ENCODE measurements at places on chromosomes 11 and 22.

GRCh38 chr22:46830841-46831240 is 68.4 kb downstream of the TBC1D22A start:
- DNase-seq, result no peak

DNA sequence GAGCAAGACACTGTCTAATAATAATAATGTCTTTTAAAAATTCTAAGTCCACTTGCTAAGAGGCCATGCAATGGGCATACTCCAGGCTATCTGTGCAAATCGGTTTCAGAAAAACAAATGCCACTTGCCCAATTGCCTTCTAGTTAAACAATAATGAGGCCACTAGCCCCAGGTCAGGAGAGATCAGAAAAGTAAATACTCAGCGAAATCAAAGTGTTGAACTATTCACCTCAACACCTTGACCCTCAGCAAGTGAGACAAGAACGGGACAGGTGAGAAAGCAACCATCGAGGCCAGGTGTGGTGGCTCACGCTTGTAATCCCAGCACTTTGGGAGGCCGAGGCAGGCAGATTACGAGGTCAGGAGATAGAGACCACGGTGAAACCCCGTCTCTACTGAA is 72.3 kb upstream of the SYN3 start:
- no peak for DNase-seq

- DNase-seq, result no peak
Measured at GRCh38 chr11:17012712-17013547, 1.3 kb downstream of the PLEKHA7 start.

DNA sequence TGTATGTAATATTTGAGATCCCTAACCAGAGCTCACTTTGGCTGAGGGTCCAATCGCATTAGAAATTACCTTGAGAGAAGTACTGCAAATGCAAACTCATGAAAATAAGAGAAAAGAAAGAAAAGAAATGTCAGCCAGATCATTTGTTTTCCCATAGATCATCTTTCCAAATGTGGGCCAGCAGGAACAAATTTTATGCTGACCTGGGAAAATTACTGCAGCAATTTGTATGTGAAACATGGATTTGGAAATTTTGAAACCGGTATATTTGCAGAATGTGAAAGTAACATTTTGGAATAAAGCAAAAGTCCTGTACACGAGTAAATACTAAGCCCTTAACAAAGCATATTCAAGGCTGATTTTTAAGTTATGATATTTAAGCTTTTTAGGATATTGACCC is 1058.9 kb upstream of the CCDC90B start:
- no peak for DNase-seq

DNA sequence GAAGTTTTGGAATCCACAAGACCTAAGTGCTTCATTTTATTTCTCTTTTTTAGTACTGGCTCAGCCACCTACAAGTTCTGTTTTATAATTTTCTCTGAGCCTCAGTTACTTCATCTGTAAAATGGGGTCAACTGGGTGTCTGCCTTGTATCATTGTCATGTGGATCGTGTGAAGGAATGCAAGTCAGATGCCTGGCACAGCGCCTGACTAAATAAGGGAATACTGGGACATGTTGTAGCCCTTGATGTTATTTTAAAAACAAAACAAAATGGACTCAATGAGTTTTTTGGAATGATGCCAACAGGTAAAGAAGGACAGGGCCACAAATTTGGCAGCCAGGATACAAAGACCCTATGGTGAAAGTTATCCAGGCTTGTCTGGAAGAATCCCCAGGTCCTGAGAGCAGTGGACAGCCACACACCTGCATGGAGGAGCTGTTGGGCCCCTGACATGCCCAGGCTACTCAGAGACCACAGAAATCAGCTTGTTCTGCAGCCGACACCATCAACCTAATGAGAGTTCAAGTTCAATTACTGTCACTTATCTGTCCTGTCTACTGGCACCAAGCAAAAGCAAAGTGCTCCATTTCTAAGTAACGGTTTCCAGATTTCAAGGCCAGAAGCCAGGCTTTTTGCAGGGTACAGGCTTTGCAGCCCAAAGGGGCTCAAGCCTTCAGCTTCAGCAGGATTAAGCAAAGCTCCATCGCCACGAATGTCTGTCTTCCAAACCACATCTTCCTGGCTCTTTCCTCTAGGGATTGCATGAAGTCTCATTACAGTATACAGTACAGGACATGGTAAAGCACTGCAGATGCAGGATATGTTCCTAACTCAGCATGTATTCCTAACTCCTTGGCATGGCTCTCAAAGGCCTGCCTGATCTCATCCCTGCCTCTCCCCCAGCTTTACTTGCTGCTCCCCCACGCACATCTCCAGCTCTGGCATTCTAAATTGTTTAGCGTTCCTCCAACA is 18.4 kb downstream of the DKK3 start:
- no peak for DNase-seq

GRCh38 chr22:47207387-47207786 is 444.9 kb downstream of the TBC1D22A start:
- DNase-seq, result peak; percentile 4

DNA sequence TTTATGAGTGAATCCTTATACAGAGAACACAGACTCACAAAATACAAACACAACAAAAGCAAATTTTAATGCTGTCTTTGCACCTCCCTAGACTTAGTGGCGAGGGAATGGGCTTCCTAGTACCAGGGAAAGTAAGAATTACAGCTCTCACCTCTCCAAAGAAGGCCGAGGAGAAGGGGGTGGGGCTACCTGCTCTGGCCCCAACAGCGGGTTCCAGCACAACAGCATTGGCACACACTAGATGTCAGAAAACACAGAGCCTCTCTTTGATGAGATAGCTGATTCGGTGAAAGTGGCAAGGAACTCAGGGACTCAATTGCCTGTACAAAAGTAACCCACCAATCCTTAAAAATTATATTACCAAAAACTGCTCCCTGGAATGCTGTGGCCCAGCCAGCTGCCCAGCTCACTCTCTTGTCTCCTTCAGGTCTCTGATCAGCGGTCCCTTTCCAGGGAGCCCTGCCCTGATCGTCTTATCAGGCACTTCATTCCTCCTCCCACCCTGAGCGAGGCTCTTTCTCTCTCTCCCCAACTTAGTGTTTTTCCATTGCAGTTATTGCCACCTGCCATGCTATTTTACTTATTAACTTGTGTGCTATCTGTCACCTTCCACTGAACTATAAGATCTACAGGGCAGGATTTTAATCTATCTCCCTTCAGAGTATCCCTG is 30.7 kb downstream of the SPON1 start:
- DNase-seq, result no peak

GRCh38 chr11:3157381-3158130 is 7.6 kb downstream of the OSBPL5 start:
- DNase-seq, result no peak

DNA sequence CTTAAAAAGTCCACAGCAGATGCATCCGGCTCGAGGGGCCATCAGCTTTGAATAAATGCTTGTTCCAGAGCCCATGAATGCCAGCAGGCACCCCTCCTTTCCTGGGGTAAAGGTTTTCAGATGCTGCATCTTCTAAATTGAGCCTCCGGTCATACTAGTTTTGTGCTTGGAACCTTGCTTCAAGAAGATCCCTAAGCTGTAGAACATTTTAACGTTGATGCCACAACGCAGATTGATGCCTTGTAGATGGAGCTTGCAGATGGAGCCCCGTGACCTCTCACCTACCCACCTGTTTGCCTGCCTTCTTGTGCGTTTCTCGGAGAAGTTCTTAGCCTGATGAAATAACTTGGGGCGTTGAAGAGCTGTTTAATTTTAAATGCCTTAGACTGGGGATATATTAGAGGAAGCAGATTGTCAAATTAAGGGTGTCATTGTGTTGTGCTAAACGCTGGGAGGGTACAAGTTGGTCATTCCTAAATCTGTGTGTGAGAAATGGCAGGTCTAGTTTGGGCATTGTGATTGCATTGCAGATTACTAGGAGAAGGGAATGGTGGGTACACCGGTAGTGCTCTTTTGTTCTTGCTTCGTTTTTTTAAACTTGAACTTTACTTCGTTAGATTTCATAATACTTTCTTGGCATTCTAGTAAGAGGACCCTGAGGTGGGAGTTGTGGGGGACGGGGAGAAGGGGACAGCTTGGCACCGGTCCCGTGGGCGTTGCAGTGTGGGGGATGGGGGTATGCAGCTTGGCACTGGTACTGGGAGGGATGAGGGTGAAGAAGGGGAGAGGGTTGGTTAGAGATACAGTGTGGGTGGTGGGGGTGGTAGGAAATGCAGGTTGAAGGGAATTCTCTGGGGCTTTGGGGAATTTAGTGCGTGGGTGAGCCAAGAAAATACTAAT is 1.9 kb downstream of the NEAT1 start:
- peak; percentile 81 for DNase-seq

DNA sequence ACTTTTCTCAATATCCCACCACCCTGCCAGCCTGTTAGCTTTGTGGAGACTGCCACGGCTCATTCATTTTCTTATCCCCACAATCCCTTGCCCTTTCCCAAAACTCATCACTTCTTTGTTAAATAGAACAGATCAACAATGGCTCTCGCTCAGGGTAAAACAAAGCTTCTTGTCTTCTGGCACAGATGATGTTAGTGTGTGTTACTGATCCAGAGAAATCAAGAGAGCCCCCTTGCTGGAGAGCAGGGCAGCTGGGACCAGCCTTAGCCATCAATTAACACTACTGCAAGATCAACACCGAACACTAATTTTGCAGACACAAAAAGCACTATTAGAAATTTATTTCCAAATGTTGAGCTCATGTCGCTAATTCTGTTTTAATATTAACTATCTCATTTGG is 420.9 kb downstream of the TENM4 start:
- no peak for DNase-seq

DNA sequence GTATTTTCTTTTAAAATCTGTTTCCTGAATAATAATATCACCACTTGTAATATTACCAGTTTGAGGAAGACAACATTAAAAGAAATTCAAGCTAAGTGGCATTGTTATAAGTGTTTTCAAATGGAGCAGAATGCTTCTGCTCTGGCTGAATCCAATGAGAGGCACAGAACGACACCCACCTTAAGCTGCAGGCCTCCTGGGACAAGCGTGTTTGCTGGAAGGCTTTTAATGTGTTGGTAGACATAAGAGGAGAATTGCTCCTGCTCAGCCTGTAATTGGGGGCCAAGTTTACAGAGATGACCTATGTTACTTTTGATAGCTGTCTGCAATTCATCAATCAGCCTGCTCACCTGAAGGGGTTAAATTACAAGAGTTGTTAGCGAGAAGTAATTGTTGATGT is 242.2 kb downstream of the DCDC1 start:
- DNase-seq, result no peak

DNA sequence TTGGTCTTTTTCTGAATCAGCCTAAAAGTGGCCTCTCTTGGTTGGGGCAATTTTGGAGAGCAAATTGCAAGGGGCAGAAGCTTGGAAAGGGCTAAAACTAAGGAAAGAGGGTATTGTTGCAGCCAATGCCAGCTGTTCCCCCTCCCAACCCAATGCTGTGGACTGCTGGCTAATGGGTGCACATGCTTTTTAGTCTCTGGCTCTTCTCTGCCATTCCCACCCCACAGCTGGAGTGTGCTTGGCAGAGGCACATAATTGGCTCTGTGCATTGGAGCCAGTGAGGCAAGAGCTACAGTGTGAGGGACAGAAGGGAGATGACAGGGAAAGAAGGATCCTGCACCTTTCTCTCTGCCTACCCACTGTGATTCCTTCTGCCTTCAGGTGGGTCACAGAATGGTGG is 140.0 kb downstream of the NECTIN1 start:
- no peak for DNase-seq

Measured in activated T-cell treated with anti-CD3 and anti-CD28 coated beads, Interleukin-2, amount 50 U/mL, for 48 hours (primary cell).